Activated naive CD8-positive, alpha-beta T cell treated with anti-CD3 and anti-CD28 coated beads for 36 hours (primary cell): ENCODE measurements at places on chromosomes 16 and 17.

DNA sequence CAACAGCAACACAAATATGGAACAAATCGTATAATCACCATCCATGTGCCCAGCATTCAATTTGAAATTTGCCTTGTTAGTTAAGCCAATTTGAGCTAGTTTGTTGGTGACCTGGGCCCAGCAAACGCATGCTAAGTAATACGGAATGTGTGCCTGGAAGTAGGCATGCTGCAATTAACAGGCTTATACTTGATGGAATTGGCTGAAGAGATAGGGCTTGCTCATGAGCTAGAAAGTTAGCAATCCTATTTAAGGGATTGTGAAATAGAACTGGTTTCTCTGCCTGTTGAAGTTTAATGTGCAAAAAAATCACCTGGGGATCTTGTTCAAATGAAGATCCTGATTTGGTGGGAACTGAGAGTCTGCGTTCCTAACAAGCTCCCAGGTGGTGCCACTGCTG is 8.5 kb upstream of the LPO start:
- DNase-seq: no peak

DNA sequence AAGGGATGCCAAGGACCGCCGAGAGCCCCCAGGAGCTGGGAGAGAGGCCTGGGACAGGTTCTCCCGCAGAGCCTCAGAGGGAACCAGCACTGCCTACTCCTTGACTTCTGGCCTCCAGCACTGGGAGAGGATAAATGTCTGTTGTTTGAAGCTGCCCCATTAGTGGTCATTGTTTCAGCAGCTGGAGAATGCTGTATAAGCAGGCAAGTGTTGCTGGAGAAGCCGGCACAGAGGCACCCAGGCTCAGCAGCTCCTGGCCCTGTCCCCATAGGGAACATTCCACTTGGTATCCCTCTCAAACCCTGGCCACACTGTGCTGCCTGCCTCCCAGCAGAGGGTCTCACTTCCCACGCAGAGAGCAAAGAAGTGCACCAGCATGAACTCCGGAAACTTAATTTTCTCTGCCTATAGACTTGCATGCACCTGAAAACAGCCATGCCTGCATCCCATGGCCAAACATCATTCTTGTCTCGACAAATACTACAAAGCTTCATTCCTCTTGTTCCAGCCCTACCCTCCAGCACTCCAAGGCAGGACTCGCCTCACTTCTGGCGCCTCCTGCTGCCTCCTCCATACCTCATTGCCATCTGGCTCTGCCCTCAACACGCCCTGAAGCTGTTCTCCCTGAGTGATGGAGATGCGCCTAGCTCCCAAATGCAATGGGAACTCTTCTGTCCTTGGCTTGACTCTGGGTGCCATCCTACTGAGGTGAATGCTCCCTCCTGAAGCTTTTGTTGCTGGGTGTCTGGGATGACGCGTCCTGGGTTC is 88.1 kb downstream of the DNAH17 start:
- DNase-seq: no peak

DNA sequence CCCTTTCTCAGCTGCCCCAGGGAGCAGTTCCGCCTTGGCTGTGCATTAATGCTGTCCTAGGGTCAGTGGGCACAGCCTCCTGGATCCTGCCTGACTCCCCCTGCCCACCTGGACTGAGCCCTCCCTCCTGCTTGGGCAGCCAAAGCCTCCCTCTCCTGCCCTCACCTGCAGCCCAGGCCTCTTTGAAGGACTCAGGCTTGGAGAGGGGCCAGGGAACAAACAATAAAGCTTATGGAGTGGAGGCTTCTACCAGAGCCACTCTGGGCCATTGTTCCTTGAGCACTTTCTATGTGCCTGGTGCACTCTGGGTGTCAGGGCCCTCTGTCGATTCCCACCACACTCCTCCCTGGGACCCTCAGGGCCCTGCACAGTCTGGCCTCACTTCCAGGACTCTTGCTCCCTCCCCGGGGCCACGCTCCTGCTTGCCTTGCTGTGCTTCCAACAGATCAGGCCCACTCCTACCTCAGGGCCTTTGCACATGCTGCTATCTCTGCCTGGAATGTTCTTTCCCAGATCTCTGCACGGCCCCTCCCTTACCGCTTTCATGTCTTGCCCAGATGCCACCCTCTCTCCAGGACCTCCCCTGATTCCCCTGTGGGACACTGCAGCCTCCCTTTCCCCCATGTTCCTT is 5.0 kb downstream of the KCNJ12 start:
- no peak for DNase-seq

- DNase-seq: no peak
Observed at GRCh38 chr17:2874189-2874686, 78.0 kb downstream of the RAP1GAP2 start.

DNA sequence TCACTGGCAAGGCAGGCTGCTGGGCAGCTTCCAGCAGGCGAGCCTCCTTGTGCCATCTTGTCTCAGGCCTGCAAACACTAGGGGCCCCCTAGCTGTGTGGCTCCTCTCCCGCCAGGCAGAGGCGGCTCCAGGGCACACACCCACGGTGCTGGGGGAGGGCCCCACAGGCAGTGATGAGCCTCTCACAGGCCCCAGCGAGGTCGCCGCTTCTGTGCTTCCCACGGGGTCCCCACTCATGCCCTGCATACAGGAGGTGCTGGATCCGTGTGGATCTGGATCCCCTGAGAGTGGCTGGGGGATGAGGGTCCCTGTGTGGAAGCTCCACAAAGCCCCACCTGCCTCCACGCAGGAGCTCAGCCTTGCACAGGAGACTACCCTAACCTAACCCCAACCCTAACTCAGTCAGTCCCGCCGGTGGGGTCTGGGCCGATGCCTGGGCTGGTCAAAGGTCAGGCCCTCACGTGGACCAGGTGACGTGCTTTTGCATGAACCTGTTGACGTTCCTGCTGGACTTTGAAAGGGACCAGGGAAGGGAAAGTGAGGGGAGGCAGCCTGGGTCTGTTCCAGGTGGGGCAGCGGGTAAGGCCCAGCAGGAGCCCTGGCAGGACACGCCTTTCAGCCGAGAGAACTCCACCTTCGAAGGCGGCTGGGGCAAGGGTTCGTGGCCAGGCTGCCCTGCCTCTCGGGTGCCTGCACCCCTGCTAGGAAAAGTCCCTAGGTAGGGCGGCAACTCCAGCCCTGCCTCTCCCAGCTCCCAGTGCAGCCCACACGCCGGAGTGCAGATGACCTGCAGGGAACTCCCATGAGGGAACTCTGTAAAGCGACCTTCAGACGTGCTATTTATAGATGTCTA is 5.2 kb downstream of the SECTM1 start:
- DNase-seq: no peak

DNA sequence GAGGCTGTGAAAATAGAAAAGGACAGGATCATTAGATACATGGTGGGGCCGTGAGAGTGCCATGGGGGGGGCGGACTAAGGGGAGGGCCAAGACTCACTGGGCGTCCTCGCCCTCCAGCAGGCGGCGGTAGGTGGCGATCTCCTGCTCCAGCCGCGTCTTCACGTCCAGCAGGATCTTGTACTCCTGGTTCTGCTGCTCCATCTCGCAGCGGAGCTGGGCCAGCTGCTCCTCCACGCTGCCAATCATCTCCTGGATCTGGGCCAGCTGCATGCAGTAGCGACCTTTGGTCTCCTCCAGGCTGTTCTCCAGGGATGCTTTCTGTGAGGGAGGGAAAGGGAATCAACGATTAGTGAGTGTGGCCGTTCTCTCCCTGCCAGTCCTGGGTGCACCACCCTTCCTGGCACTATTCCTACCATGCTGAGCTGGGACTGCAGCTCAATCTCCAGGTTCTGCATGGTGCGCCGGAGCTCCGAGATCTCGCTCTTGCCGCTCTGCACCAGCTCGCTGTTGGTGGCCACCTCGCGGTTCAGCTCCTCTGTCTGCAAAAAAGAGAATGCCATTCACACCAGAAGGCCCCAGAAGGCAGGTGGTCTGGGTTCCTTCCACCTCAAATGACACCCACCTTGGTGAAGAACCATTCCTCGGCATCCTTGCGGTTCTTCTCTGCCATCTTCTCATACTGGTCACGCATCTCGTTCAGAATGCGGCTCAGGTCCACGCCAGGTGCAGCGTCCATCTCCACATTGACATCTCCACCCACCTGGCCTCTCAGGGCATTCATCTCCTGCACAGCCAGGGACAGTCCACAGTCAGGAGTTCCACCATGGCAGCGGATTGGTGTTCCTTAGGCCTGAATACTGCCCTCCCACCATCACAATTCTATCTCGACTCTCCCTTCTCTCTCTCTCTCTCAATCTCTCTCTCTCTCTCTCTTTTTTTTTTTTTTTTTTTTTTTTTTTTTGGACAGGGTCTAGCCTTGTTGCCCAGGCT is 3.3 kb downstream of the KRT14 start:
- no peak for DNase-seq
